ENCODE measurements at places on chromosomes 2 and 18. TPM values are rescaled to one million over a fixed set of nuclear protein-coding genes. Genes with fewer than 3 reads are reported as not detected.
A peak's percentile ranks its signal among the peaks of the same experiment; 100 is the strongest.

Gene GREB1
- total RNA-seq: 3.1 TPM

Gene USP14
- 21.5 TPM for total RNA-seq

Gene FBLN7
- 0.86 TPM for total RNA-seq

Gene HNMT
- total RNA-seq: 8.0 TPM

Gene LHCGR
- total RNA-seq: not detected

Gene CYP26B1
- total RNA-seq: 12.8 TPM

Gene GULP1
- total RNA-seq: 10.5 TPM

Gene GAL3ST2
- 1.1 TPM for total RNA-seq

GRCh38 chr2:235669269-235669831 lies 175.5 kb downstream of the AGAP1 start:
- no peak for DNase-seq
- H3K4me1 ChIP-seq: peaks cover 36% of the 10 kb centered on the region
- no peaks in the 10 kb centered on the region for H3K36me3 ChIP-seq
- H3K27ac ChIP-seq: peak overlapping the region; percentile 35
- peak overlapping the region; percentile 46 for H3K4me3 ChIP-seq
- no peaks in the 10 kb centered on the region for H3K27me3 ChIP-seq

DNA sequence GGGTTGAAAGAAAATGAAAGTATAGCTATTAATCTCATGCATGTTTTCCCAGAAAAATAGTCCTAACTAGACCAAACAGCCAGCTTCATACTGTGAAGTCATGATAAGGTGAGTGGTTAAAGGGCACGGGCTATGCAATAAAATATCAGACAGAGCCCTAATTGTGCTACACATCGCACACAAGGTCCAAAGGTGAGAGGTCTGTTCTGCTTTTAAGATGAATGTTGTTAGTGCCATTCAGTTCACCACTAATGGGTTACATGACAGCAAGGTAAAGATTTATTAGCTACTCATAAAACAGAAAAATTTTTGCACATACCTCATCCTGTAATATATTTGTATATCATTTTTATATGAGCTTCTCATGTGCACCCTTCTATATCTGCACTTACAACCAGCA lies 105.0 kb upstream of the STK17B start:
- H3K4me3 ChIP-seq: no peak overlapping the region
- DNase-seq: no peak
- no peaks in the 10 kb centered on the region for H3K36me3 ChIP-seq
- peaks cover 15% of the 10 kb centered on the region for H3K4me1 ChIP-seq
- H3K27me3 ChIP-seq: no peaks in the 10 kb centered on the region
- H3K27ac ChIP-seq: no peak overlapping the region

GRCh38 chr2:147600646-147601045 lies 244.2 kb upstream of the ACVR2A start:
- H3K4me3 ChIP-seq: no peak overlapping the region
- no peak for DNase-seq
- no peaks in the 10 kb centered on the region for H3K4me1 ChIP-seq

DNA sequence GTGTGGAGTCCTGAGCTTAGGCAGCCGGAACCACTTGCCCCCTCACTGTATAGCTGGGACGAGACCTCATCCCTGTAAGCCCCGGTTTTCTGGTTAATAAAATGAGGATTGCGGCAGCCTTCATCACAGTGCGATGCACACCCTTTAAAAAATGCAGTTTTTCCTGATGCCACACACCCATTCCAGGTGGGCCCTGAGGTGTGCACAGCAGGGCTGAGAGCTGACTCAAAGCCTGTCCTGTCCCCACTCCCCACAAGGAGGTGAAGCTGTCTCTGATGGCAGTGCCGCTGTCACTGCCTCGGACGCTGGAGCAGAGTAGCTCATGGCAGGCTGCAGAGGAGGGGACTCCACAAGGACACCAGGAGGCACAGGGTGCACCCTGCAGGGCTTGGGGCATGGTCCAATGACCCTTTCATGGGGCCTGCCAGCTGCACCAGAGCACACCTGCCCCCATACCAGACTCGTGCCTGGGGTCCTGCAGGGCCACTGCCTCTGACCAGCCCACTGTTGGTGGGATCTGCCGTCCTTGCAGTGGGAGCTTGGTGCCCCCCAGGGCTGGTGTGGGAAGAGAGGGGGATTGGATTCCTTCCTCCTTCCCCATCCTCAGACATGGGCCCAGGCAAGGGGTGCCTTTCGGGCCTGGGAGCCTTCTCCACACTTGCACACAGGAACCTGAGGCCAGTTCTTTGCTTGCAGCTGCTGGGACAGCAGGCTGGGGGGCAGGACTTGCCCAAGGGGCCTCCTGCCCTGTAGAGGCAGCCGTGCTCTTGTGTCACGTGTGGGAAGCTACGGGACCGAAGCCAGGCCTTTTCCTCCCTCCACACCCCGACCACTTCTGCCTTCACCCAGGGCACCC lies 22.8 kb downstream of the GPC1 start:
- H3K36me3 ChIP-seq: no peaks in the 10 kb centered on the region
- DNase-seq: no peak
- no peaks in the 10 kb centered on the region for H3K4me1 ChIP-seq
- H3K27ac ChIP-seq: no peak overlapping the region
- no peak overlapping the region for H3K4me3 ChIP-seq
- no peaks in the 10 kb centered on the region for H3K27me3 ChIP-seq

- no peaks in the 10 kb centered on the region for H3K36me3 ChIP-seq
- H3K27me3 ChIP-seq: no peaks in the 10 kb centered on the region
- H3K4me3 ChIP-seq: no peak overlapping the region
- no peak overlapping the region for H3K27ac ChIP-seq
- no peak for DNase-seq
These were observed 74.1 kb downstream of the MAPK4 start for GRCh38 chr18:50633992-50634391.

DNA sequence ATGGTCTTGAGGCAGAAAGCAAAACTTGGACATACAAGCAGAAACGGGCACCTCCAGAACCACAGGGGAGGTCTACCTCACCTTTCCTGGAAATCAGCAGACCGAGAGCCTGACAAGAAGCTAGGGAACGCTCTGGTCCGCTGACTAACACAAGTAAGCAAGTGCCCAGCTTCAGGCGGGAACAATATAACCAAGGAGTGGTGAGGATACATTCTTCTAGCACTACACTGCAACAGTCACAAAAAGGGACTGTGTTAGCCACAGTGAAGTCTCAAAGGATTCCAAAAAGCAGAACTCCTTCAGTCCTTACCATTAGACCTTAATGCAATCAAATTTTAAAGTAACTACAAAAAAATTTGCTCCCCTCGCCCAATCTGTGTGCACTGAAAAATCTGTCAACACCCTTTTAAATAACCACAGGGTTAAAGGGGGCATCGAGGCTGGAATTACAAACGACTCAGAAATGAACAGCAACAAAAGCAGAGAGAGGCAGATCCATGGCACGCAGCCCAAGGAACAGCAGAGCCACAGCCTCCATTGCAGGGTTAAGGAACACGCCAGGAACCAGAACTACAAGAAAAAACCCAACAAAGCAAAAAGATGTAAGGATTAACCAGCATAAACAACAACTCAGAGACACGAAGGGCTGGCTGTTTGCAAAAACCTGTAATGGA lies 7.1 kb downstream of the THAP4 start:
- no peaks in the 10 kb centered on the region for H3K27me3 ChIP-seq
- no peak overlapping the region for H3K4me3 ChIP-seq
- H3K4me1 ChIP-seq: peaks cover 4% of the 10 kb centered on the region
- peaks cover 15% of the 10 kb centered on the region for H3K36me3 ChIP-seq

GRCh38 chr18:21110713-21111345 lies 784 bp downstream of the ROCK1 start:
- H3K4me1 ChIP-seq: peaks cover 47% of the 10 kb centered on the region
- H3K27ac ChIP-seq: peak overlapping the region; percentile 96
- no peaks in the 10 kb centered on the region for H3K27me3 ChIP-seq
- no peak for DNase-seq
- no peaks in the 10 kb centered on the region for H3K36me3 ChIP-seq

GRCh38 chr18:57150828-57151227 lies 3.9 kb downstream of the BOD1L2 start:
- no peaks in the 10 kb centered on the region for H3K27me3 ChIP-seq
- H3K36me3 ChIP-seq: no peaks in the 10 kb centered on the region
- H3K27ac ChIP-seq: no peak overlapping the region
- DNase-seq: no peak
